ENCODE measurements at places on chromosomes 7 and 10.

DNA sequence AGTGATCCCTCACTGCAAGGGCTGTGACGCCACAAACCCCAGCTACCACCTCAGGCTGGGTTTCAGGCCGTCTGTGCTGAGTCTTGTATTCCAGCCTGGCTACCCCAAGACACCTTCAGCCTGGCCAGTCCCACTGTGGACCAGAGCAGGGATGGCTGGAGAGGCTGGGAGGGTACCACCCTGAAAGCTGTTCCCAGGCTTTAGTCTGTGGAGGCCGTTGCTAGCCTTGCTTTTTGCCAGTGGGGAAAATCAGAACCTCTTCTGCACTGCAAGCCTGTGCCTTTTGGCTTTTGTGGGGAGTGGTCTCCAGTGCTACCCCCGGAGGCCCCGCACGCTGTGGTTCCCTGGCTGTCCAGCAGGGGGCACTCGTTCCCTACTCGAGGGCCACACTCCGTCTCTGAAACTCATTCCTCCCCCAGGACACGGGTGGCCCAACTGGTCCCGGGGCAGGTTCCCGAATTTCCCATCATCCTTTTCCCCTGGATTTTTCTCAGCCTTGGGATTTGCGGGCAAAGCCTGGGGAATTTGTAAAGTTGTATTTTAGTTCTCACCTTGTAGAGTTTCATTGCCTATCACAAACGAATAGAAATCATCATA lies 128.4 kb upstream of the BTBD16 start:
- DNase-seq, result peak; percentile 30

DNA sequence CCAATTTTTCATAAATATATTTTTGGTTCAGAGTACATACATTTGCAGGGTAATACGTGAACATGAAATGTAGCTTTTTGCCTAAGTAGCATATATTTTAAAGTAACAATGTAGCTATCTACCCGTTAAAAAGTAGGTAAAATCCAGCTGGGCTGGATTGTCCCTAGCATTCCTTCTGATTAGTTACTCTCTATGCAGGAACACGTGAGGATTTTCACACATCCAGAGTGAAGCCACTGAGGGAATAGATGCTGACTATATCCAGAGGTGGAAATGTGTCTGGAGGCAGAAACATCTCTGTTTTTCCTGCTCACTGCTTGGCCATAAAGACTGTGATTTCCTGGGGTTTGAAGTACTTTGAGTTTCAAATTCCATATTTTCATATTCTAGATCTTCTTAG lies 338.9 kb upstream of the KIAA1217 start:
- no peak for DNase-seq

GRCh38 chr7:142739923-142740492 lies 9.3 kb upstream of the PRSS1 start:
- no peak for DNase-seq

- DNase-seq, result no peak
Measured at GRCh38 chr7:157514306-157514705, 177.5 kb downstream of the DNAJB6 start.

- no peak for DNase-seq
Measured at GRCh38 chr7:14340393-14341074, 351.1 kb upstream of the ETV1 start.

GRCh38 chr7:76051840-76052239 lies 3.9 kb downstream of the MDH2 start:
- peak; percentile 38 for DNase-seq

DNA sequence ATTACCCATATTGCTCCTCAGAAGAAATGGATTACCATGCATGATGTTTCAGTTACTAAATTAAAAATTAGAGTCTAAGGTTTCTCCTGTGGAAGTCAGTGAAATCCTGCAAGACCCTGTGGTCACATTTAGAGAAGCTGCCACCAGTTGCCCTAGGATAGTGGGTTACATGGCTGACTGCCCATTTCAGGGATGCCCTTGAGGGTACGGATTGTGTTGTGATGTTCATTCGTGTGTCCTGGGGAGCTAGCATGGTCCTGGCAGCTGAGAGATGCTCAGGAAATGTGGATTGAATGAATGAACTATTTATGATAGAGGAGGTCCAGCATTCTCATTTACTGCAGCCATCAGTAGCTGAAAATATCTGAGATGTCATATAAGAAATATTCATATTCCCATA lies 55.1 kb downstream of the TMEM178B start:
- DNase-seq, result no peak

DNA sequence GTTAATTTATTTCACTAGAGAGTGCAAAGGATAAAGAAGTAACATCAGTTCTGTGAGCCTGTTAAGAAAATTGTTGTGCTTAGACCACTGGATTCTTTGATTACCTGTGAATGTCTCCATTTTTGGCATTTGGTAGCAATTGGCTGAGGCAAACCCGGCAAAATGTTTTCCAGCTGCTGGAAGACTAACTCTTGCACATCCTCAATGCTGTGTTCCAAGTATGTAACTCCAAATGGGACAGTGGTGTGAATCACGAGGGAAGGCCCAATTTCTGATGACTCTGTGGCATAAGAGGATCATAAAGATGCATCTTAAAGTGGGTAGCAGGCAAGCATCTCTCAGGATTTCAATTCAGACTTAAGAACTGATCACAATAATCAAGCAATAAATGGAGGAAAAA lies 268.8 kb downstream of the RNLS start:
- DNase-seq, result no peak

DNA sequence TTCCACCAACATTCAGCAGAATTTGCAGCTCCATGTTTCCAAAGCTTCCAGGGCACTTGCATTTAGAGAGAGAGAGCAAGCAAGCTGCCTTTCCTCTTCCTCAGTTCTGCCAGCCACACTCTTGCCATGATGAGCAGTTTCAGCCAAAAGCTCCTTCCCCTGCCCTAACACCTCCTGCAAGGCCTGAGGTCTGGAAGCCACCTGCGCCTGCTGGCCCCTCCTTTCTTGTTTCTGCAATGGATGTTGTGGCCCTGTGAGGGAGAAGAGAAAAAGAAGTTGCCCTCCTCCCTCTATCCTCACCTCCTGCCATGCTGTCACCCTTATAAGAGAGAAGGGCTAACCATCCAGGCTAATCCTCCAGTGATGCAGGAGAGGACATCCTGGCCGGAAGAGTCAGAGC lies 48.7 kb downstream of the IKZF1 start:
- DNase-seq, result no peak

DNA sequence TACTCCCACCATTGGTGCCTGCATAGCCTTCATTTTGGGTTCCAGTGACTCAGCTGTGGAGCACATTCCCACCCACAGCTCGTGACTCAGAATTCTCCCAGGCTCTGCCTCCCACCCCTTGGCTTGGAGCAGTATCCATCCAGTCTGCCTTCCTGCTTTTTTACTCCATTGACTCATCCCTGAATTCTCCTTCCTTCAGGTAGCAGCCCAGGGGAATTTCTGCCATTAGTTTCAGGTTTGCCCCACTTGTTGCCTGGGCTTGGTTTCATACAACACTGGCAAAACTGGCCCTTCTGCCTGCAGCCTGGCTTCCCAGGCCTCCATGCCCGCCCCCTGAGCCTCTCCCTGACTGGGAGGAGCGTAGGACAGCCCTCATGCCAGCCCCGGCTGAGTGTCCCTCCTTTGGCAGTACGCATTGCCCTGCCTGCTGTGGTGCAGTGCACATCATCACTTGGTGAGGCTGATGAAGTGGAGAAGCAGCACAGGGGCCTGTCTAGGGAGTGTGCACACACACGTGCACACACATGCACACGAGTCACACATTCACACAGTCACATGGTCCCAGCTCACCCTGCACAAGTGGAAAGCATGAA lies 55.0 kb downstream of the SNX10 start:
- no peak for DNase-seq

DNA sequence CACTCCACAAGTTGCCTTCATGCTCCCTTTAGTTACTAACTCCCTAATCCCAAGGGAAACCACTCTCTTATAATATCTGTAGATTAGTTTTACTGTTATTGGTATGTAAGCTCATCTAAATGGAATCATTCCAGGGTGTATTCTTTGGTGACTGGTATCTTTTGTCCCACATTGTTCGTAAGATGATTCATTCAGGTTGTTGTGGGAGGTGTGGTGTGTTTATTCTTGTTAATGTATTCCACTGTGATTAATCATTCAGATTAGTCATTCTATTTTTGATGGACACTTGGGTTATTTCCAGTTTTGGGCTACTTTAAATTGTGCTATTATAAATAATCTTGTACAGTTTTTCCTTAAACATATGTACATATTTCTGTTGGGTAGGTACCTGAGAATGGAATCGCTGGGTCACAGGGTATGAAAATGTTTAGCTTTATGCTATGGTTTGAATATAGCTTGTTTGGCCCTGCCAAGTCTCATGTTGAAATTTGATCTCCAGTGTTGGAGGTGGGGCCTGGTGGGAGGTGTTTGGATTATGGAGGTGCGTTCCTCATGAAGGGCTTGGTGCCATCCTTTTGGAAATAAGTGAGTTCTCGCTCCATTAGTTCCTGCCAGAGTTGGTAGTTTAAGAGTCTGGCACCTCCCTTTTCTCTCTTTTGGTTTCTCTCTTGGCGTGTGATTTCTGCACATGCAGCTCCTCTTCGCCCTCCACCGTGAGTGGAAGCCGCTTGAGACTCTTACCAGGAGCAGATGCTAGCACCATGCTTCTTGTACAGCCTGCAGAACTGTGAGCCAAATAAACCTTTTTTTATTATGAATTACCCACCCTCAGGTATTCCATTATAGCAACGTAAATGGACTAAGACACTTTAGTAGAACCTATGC lies 13.8 kb downstream of the BTRC start:
- peak; percentile 35 for DNase-seq

- no peak for DNase-seq
Measured at GRCh38 chr7:81459485-81459884, 310.4 kb downstream of the HGF start.

- DNase-seq, result no peak
Measured at GRCh38 chr10:119805702-119806230, 66.9 kb downstream of the MCMBP start.

GRCh38 chr7:114822844-114823243 lies 99.0 kb upstream of the MDFIC start:
- no peak for DNase-seq

DNA sequence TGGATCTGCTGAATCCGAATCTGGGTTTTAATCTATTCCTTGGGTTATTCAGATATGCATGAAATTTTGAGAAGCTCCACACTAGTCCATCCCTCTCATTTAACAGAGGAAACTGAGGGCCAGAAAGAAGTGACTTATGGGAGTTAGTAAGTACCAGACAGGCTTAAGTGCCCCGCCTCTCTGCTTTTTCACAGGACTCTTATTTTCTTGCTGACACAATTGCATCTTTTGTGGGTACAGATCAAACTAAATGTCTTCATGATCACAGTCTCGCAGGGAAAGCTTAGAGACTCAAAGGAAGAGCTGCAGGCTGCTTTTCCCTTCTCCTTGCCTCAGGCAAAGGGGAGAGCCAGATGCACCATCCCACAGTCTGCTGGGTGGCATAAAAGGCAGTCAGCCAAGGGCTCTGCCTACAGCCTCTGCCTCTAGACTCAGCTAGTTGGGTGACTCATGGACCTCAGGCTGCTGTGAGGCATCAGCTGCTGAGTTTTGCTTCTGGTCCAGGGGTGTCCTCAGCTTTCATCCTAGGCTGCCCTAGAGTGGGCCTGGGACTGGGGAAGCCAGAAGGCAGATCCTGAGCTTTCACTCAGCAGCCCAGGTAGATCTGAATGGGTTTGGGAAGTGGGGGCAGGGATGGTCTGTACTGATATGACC lies 11.6 kb downstream of the GOLGA7B start:
- DNase-seq, result no peak

DNA sequence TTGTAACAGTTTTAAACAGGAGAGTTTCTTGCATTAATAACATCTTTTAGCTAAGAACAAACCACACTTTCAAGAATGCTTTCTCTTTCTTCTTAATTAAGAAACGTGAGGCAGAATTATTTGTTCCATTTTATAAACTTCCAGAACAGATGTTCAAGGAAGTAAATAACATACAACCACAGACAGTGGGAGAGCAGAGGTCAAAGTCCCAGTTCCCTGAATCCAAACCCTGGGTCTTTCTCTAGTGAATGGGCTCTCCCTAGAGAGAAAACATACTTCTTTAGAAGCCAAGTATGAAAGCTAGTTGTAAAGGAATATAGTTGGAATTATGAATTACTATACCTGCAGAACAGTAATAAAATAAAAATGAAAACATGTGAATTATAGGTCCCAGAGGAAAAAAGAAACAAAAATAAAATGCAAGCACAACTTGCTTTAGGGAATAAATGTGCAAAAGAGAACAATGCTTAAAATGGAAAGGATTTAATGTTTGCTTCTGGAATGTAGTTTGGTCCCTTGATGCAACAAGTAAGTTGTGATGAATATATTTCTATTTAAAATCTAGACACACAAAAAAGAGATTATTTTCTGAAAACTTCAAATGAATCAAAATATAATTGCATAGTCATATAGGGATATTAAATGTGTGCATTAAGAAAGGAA lies 6.0 kb downstream of the OR6B1 start:
- no peak for DNase-seq

- DNase-seq, result no peak
Measured at GRCh38 chr7:41346878-41347277, 356.0 kb downstream of the INHBA start.

DNA sequence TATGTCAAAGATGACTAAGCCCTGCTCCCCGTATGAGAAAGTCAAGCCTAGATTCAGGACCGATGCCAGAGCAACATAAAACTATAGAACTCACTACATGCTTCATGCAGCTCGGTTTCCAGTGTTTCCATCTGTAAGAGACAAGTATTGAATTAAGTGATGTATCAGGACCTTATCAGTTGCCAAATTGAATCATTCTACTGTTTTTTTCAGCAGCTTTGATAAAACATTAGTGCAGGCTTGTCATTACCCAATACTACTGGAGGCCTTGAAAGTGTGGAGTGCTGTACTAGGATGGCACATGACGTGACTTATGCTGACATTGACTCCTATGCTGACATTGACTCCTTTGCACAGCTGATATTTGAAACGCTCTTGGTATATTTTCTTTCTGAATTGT lies 10.8 kb upstream of the NRP1 start:
- DNase-seq, result no peak

- no peak for DNase-seq
Measured at GRCh38 chr10:1158066-1158465, 101.9 kb downstream of the WDR37 start.

DNA sequence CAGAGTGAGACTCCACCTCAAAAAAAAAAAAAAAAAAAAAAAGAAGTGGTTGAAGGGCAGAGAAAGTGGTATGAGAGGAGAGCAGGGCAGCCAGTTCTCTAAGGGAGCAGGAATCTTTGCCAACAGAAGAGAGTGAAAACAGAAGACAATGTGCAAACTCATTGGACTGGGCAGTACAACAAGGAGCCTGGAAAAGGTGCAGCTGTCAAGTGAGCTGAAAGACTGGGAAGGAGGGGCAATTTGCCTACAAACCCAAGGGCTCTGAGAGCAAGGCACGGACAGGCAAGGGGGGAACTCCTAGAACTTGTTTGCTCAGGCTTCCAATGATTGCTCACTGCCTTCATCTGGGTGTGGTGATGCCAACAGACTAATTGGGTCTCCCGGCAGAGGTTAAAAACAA lies 9.5 kb downstream of the ACTR1A start:
- no peak for DNase-seq

DNA sequence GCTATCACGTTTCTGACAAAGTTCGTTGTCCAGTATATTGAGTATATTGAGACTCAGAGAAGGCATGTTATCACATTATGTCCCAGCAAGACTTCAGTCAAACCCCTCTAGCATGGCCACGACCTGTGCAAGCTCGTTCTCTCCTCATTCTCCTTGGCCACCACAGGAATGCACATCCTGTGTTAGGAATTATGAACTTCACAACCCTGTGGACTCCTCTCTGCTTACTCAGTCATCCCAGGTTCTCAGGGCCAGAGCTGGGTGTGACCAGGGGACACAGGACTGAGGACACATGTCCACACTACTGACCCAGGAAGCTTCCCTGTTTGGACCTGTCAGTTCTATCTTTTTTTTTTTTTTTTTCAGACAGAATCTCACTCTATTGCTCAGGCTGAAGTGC lies 4.4 kb downstream of the SH2D4B start:
- no peak for DNase-seq

GRCh38 chr7:100352984-100353684 lies 4.8 kb upstream of the PILRB start:
- DNase-seq, result no peak
